ENCODE measurements at places on chromosomes 3 and 15. TPM values are rescaled to one million over a fixed set of nuclear protein-coding genes. Genes with fewer than 3 reads are reported as not detected.

GRCh38 chr15:32107477-32108080, 77.3 kb downstream of the CHRNA7 start:
- no peak for DNase-seq

DNA sequence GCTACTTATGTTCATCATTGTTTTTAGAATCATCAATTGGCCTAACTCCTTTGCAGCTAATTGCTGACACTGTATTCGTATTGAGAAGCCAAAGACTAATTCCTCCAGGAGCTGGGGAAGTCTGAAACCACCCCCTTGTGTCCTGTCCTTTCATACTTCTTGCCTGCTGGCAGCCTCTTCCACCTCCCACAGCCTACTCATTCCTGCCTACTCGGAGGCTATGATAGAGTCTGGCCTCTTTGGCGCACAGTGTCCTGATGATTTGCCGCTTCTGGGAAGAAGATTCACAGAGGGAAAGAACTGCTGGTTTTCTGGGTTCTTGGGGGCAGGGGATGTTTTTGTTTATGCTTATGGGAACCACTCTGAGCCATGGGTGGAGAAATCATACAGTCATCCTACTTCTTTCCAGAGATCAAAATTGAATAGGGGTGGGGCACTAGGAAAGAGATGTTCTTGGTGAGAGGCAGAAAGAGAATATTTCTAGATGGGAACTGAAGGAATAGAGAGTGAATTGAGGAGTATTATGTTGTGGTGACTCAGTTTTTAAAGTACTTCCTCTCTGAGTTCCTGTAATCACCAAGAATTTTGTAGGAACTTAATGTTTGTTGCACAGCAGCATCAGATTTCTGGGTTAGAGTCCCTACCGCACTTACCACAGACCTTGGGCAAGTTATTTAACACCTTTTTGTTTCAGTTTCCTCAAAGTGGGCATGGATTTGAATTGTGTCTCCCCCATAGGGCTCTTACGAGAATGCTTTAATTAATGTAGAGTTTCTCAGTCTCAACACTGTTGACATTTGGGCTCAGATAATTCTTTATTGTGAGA, 22.1 kb upstream of the SCAANT1 start:
- no peak for DNase-seq

DNA sequence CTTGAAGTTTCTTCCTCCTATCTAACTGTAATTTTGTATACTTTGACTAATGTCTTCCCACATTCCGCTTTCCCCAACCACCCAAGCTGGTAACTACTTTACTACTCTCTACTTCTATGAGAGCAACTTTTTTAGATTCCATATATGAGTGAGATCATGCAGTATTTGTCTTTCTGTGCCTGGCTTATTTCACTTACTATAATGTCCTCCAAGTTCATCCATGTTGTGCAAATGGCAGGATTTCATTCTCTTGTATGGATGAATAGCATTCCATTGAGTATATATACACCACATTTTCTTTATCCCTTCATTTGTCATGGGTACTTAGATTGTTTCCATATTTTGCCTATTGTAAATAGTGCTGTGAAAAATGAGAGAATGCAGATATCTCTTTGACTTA, 78.5 kb upstream of the CCNL1 start:
- no peak for DNase-seq

DNA sequence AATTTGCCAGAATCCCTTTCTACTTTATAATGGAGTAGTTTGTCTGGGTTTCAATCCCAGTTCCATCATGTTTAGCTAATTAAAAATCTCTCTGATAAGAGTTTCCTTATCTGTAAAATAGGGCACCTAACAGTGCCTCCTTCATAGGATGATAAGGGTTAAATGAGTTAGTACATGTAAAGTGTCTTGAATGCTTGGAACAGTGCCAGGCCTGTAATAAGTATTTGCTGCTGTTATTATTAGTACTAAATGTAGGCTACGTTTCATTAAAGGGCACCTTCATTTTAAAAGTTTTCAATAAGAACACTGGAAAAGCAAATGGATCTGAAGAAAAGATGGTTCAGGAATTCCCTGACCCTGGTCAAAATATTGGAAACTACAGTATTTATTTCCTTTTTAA, 11.8 kb upstream of the SLC2A2 start:
- no peak for DNase-seq

GRCh38 chr3:98528474-98529346, 3.1 kb upstream of the GPR15 start:
- DNase-seq = no peak

DNA sequence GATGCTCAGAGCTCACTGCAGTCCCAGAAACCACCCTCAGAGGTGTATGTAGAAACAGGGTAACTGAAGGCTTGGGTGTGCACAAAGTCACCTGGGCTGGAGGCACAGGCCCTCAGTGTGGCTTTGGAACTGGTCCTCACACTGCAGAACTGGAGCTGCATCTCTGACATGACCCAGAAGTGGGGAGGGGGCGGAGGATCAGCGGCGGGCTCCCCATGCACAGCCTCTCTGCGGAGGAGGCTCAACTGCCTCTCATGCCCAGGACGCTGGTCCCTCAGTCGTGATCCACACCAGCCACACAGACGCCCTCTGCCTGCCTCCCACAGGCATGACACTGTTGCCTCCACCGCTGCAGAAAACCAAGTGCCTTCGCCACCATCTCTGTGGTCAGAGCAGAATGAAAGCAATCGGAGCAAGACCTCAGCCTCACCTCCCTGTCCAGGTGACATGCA, 73.7 kb downstream of the TM2D3 start:
- DNase-seq = no peak

DNA sequence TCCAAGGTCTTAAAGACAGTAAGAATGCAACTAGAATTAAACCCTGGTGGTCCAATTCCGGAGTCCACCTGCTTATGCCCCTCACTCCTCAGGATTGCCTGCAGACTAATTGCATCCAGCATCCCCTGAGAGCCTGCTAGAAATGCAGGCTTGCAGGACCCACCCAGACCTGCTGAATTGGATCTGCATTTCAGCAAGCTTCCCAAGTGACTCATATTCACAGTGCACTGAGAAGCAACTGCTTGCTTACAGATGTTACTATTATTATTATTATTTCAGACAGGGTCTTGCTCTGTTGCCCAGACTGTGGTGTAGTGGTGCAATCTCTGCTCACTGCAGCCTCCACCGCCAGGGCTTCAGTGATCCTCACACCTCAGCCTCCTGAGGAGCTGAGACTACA, 83.5 kb upstream of the VGLL4 start:
- DNase-seq = no peak

DNA sequence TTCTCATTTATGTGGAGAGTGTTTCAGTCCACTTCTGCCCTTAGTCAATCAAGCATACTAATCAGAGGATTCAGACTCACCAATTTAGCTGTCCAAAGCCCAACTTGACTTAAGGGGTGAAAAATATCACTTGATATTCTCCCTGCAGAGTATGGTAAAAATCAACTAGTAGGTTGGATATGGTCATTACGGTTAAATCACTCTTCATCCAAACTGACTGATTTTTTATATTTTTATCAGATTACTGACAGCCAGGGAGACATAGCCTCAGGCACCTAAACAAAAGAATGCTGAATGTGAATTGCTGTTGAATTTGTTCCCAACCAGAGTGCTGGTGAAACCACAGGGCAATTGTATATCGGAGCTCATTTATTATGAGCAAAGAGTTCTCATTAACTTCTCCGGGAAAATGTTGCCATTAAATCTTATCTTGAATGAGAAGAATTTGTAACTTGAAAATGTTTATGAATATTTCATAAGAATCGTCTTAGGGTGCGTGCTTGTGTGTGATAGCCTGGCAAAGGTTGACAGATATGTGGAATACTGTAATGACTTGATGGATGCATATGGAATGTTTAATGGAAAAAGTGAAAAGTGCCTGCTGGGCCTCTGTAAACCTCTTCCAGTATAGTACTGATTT, 411.2 kb downstream of the NAALADL2 start:
- DNase-seq = no peak

DNA sequence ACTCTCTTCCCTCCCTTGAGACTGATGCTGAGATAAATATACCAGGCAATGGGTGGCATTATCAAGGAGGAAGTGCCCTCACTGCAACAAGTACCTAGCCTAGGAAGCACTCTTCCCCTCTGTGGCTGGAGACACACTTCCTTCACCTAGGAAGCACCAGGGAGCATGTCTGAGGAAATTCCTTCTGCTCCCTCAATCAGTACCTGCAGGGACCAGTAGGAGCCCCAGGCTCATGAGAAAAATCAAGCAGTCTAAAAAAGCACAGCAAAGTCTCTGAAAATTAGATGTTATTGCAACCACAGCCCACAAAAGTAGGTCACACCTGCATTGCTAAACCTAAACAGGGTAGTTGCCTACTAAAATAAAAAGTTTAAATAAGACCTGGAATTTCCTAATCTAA, 78.2 kb upstream of the TRPM1 start:
- DNase-seq = no peak

DNA sequence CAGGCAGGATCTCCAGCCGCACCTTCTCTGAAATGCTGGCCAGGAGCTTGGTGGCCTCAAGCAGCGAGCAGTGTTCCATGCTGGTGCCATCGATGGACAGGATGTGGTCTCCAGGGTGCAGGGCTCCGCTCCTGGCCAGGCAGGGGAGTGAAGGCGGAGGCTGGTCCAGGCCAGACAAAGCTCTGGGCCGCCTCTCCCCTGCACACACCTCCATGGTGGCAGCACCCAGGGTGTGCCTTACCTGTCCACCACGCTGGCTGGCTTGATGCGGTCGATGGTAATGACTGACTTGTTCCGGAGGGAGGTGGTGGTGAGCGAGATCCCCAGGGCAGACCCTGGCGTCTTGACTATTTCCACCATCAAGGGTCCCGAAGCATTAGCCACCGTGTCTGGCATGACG, 20.0 kb downstream of the GRIP2 start:
- DNase-seq = no peak

DNA sequence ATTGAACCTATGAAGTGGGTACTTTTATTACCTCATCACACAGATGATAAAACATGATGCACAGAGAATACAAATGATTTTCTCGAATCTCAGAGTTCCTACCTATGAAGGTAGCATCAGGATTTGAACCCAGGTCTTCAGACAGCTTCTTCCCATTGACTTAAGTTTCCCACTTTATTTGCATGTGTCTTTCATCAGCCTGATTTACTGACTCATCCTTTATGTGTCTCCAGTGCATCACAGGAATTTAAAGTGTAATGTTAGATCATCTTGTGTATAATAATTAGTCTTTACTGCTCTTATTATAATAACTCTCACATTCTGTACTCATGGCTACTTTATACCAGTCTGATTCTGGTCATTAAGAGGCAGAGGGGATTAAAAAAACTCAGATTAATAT, 449.4 kb upstream of the SUCLG2 start:
- no peak for DNase-seq

- no peak for DNase-seq
These were observed 27.5 kb downstream of the TAMM41 start for GRCh38 chr3:11819146-11819689.

DNA sequence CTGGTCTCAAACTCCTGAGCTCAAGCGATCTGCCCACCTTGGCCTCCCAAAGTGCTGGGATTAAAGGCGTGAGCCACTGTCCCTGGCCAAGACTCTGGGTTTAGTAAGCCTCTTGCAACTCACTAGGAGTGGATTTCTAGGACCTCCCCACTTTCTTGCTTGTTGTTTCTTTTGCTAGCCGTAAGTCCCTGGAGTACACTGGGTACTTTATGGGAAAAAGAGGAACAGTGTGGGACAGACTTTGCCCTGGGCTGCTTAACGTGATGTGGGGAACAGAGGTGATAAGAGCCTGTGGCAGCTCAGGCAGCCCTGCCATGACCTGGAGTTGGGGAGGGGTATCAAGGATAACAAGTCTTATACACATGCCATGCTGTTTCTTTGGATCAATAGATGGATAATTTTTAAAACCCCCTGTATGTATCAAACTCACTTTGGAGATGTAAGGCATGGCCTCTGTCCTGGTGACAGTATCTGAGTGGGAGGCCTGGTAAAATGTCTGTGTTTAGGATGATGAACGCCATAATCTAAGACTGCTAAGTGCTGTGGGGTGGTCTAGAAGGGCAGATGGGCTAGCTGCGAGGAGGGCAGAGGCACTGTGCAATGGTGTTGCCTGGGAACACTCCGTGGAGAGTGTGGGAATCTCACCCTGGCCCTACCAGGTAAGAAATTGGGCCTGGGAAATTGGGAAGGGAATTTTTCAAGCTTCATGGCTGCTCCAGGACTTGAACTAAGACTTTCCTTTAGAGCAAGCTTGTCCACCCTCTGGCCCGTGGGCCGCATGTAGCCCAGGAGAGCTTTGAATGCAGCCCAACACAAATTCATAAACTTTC, 54.8 kb downstream of the SMAD3 start:
- no peak for DNase-seq

- DNase-seq = no peak
These were observed 32.7 kb downstream of the FEM1B start for GRCh38 chr15:68310178-68310803.

DNA sequence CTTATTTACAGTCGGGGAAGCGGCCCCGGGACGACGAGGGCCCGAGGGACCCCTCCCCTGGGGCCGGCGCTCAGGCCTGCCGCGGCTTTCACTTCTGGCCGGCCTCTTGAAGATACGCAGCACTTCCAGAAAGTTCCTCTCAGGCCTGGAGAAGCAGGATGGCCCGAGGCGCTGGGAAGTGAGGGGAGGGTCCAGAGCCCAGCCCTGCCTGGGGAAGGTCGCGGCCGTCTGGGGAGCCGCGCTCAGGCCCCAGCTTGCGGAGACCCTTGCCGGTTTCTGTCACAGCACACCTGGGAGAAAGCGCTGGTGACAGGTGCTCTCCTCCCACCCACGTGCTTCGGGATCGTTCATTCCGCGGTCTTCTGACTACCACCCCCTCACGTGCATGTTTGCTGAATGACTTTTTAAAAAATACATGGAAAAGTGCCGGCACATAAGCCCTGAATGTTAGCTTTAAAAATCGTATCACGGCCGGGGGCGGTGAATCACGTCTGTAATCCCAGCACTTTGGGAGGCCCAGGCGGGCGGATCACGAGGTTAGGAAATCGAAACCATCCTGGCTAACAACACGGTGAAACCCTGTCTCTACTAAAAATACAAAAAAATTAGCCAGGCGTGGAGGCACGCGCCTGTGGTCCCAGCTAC, 727 bp upstream of the TM2D3 start:
- DNase-seq = no peak

- no peak for DNase-seq
These were observed 103.1 kb upstream of the TNIK start for GRCh38 chr3:171563298-171563697.

DNA sequence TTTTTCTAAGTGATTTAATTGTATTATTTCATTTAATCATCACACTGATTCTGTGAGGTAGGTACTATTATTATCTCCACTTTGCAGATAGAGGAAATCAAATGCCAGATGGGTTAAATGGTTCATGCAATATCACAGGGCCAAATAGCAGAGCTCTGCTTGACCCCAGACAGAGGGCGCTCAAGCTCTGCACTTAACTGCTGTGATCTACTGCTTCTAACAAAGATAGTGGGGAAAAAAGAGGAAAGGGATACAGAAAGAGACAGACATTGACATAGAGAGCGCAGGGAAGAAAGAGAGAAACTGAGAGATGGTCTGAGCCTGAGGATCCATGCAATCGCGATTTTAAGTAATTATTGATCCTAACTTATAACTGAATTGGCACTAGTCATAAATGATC, 279.1 kb upstream of the THRB start:
- no peak for DNase-seq

The SYNM gene
- total RNA-seq = 0.55 TPM

The PODXL2 gene
- total RNA-seq = 3.9 TPM

The TEX55 gene
- not detected for total RNA-seq

The DAZL gene
- not detected for total RNA-seq

The GABRB3 gene
- not detected for total RNA-seq

The DZIP1L gene
- 0.16 TPM for total RNA-seq

The MNS1 gene
- total RNA-seq = 0.14 TPM

The NDUFB4 gene
- 154 TPM for total RNA-seq

The MYD88 gene
- 46.5 TPM for total RNA-seq

The RGMA gene
- not detected for total RNA-seq

The THSD4 gene
- total RNA-seq = 0.07 TPM
